ENCODE measurements at places on chromosomes 6 and 20. TPM values are rescaled to one million over a fixed set of nuclear protein-coding genes. Genes with fewer than 3 reads are reported as not detected.

DNA sequence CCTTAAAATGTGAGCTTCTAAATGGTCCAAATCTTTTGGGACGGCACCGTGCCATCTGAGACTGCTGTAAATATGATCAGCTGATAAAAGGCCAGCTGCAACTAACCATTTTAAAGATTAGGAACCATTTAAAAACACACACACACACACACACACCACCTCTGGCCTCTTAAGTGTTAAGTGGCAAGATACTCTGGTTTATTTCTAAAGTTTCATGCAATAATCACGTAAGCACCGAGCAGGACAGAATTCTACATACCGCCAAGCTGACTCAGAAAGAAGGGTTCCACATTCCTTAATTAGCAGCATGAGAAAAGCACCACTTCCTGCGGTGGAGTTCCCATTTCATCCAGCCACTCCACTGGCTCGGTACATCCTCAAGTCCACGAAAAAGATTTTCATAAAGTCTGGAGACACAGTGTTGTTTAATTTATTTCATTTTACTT, 17.8 kb upstream of the ZNF217 start:
- DNase-seq, result peak; percentile 25

DNA sequence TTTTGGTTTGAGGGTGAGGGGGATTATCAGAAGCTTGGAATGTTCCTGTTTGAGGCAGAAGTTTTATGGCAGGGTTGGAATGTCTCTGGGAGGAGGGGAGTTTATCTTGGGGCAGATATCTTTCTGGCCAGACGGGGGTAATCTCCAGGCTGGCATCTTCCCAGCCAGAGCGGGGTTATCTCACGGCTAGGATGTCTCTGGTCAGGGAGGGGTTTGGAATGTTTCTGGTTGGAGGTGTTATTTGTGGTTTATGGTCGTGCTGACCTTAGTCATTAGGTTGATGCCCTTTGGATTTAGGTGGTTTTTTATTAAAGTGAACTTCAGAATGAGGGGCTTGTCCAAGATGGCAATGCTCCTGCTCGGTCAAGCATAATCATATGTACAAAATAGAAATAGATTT, 14.8 kb downstream of the PGK2 start:
- no peak for DNase-seq

- DNase-seq, result peak; percentile 25
Measured at GRCh38 chr6:119727504-119728219, 378.1 kb upstream of the MAN1A1 start.

GRCh38 chr6:88513471-88513870, 347.3 kb upstream of the CNR1 start:
- no peak for DNase-seq

- no peak for DNase-seq
Measured at GRCh38 chr6:70142034-70142433, 160.8 kb downstream of the COL9A1 start.

NR2E1 gene
- not detected for total RNA-seq

ADGRG6 gene
- total RNA-seq, result 26.2 TPM

TREM1 gene
- total RNA-seq, result not detected

NFATC2 gene
- total RNA-seq, result 7.0 TPM

GRCh38 chr6:11950109-11950508, 62.0 kb upstream of the HIVEP1 start:
- DNase-seq, result no peak
